ENCODE measurements at places on chromosomes 4 and X.

DNA sequence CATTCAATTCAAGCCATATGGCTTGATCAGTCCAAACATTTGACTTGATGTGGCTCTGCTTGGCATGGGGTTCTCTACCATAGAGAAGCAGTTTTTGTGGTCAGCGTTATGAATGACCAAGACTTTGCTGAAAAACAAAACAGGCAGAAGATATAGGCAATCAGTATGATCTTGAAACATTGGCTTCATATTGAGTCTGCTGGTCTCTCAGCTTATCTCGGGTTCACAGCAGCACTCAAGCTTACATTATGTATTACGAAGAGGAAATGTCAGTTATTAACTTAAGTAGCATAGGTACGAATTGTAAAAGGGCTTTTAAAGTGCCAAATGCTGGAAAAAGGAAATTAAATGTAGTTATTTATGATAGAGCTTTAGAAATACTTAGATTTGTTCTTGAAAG, 99.0 kb downstream of the AFF2 start:
- no peak for DNase-seq

DNA sequence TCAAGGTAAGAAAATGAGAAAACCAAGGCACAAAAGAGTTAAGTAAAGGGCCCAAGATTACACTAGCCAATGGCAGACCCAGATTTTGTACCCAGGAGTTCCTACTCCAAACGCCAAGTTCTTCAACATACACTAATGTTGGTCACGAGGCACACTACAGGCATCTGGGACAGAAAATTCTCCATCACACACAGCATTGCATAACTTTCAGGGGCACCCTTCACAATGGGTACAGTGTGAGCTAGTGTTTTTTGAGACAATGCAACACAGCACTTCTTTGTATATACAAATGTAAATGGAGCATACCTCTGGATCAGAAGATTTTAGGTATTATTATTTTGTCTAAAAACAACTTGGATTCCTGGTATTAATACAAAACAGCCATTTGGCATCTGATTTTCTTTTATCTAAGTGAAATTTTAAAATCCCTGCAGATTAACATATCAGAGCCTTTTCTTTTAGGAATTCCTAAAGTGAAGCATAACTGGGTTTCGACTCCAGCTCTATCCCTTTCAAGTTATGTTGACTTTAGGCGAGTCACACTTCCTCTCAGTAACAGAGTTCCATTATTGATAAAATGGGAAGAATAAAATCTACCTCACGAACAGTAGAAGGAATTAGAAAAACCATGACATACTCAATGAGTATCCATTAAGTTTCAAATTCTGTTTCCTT, 41.1 kb downstream of the ADGRA3 start:
- no peak for DNase-seq

DNA sequence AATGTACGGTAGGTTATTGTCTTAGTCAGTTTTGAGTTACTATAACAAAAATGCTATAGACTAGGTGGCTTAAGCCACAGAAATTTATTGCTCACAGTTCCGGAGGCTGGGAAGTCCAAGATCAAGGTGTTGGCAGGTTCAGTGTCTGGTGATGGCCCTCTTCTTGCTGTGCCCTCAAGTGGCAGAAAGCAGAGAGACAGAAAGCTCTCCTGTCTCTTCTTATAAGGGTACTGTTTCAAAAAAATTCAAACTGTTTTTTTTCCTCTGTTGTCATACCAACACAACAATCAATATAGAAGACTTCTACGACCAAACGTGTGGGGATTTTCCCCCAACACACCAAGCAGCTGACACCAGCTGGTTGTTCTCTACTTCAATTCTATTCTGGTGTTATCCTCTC, 53.4 kb downstream of the ADGRG4 start:
- DNase-seq: no peak

DNA sequence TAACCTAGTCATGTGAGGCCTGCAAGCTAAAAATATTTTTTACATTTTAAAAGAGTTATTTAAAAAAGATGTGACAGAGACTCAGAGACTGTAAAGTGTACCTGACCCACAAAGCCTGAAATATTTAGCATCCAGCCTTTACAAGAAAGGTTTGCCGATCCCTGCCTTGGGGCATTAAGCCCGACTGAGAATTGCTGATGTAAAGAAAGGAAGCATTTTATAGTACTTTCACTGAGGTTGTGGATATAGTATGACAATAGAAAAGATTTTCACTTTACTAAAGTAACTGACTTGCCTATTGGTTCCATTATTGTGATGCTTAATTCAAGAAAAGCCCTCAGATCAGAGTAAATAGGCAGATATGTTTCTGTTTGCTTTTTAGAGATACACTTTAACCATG, 17.0 kb downstream of the STK26 start:
- no peak for DNase-seq

Data from stimulated activated CD4-positive, alpha-beta T cell treated with anti-CD3 and anti-CD28 coated beads, Interleukin-4, amount 100 ng/mL, for 1 hour (primary cell).